ENCODE measurements at places on chromosomes 1 and 21. TPM values are rescaled to one million over a fixed set of nuclear protein-coding genes. Genes with fewer than 3 reads are reported as not detected.

TFAP2E gene
- total RNA-seq = 1.5 TPM

GSTM5 gene
- 0.09 TPM for total RNA-seq

MYOC gene
- total RNA-seq = not detected

RAB3B gene
- 34.1 TPM for total RNA-seq

DFFB gene
- 8.7 TPM for total RNA-seq

CBR1 gene
- total RNA-seq = 172 TPM

GALNT2 gene
- total RNA-seq = 81.9 TPM

MTOR gene
- total RNA-seq = 65.0 TPM

LRRN2 gene
- 3.4 TPM for total RNA-seq

ANXA9 gene
- total RNA-seq = 1.6 TPM

SPATA1 gene
- not detected for total RNA-seq

CYP2J2 gene
- 0.46 TPM for total RNA-seq

VHLL gene
- total RNA-seq = not detected

CD1D gene
- 4.7 TPM for total RNA-seq

CAMSAP2 gene
- 18.1 TPM for total RNA-seq

TFF1 gene
- 0.53 TPM for total RNA-seq

TMEM125 gene
- 27.8 TPM for total RNA-seq

OLFML2B gene
- 6.5 TPM for total RNA-seq

Measured in WTC11 (cell line).